Kidney epithelial cell (primary cell): ENCODE measurements at places on chromosomes 2 and 18. TPM values are rescaled to one million over a fixed set of nuclear protein-coding genes. Genes with fewer than 3 reads are reported as not detected.

SERPINB3 gene
- not detected in 2 replicates for total RNA-seq

DOK6 gene
- total RNA-seq = 0.67 and 1.2 TPM in 2 replicates

CD28 gene
- total RNA-seq = not detected in 2 replicates

AQP12A gene
- not detected in 2 replicates for total RNA-seq

MRPL30 gene
- total RNA-seq = 30.8 and 34.6 TPM in 2 replicates

DUSP2 gene
- total RNA-seq = 1.6 and 1.7 TPM in 2 replicates

TGFA gene
- total RNA-seq = 72.1 and 74.4 TPM in 2 replicates

IL36G gene
- total RNA-seq = not detected in 2 replicates

CNDP1 gene
- total RNA-seq = not detected in 2 replicates

REG3A gene
- not detected in 2 replicates for total RNA-seq

DYNAP gene
- total RNA-seq = not detected in 2 replicates

GRCh38 chr2:218754201-218754600, 27.7 kb upstream of the CYP27A1 start:
- no peak for DNase-seq

GRCh38 chr2:83630351-83630750, 828.7 kb downstream of the SUCLG1 start:
- DNase-seq = no peak

- DNase-seq = no peak
These were observed 202.1 kb upstream of the TNP1 start for GRCh38 chr2:217061916-217062505.

DNA sequence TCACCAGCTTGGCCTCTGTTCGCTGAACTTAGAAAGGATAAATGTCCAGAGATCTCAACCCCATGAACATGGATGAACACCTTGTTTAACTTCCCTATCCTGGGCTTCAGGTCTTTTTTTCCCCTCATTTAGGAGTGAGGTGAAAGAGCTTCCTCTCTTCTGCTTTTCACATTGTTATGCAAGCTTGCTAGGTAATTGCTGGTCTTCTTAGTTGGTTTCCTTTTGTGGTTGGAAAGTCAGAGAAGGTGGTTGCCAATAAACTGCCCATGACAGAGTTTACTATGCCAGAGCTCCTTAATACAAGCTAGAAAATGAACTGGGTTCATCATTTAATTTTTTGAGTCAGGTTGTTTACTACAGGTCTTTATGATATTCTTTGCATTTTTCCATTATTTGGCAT, 16.6 kb downstream of the SLC9A4 start:
- no peak for DNase-seq

DNA sequence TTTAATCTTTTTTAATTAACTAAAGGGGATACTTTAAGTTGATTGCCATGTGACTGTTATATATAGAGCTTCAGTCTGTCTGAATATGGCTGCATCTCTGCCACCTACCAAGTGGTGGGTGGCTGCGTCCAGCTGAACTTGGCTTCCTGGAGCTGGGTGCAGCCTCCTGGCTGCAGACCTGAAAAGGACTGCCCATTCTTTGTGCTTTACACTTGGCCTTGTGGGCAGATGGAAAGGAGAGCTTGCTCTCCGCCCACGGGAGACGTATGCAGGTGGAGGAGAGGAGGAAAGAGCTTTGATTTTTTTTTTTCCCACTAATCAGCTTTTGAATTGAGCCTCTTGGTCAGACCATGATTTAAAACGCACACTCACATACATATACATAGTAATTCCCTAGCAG, 34.7 kb downstream of the NCK2 start:
- no peak for DNase-seq
